ENCODE measurements at places on chromosomes 2 and 18.
A peak's percentile ranks its signal among the peaks of the same experiment; 100 is the strongest.

- no peak for DNase-seq
These were observed 20.9 kb downstream of the TMEM237 start for GRCh38 chr2:201622306-201622970.

DNA sequence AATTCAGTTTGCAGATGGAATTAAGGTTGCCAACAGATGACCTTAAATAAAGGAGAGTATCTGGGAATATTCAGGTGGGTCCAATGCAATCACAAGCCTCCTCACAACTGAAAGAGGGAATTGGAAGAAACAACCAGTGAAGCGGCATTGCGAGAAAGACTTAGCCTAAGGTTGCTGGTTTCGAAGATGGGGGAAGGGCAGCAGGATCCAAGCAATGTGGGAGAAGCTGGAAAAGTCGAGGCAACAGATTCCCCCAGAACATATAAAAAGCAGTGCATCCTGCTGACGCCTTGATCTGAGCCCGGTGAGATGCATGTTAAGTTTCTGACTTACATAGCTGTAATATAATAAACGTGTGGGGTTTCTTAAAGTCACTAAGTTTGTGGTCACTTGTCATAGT lies 162.5 kb downstream of the NDUFA10 start:
- no peak for DNase-seq

GRCh38 chr2:88627055-88627855 lies at the start of gene EIF2AK3:
Gene EIF2AK3, minus strand, starts transcription at chr2:88627464. Its CDS starts 190 bp downstream, at chr2:88627274.
- peak; percentile 89 for DNase-seq

DNA sequence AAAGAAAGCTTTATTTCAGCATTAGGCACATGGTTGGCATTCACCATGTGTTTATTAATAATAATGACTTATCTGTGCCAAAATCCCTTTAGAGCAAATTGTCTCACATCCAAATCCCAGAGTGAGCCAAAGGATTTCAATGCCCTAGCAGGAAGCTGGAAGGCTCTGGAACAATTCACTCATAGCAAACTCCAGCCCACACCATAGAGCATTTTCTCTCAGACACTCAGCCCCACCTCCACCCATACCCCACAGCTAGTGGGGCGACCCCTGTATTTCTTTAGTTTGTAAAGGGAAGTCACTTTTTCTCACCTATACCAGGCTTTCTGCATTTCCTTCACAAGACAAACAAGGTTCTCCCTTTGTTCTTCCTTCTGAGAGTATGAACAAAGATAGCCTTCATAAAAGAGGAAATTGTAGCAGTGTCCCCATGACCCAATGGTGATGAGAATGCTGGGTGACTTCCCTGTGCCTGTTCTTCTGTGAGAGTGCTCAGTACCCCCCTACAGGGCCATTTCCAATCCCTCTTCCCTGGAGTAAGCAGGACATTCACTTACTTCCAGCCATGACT lies 100.1 kb upstream of the APCDD1 start:
- DNase-seq, result no peak

- DNase-seq, result no peak
These were observed 102.7 kb upstream of the SMAD2 start for GRCh38 chr18:48032876-48033789.

DNA sequence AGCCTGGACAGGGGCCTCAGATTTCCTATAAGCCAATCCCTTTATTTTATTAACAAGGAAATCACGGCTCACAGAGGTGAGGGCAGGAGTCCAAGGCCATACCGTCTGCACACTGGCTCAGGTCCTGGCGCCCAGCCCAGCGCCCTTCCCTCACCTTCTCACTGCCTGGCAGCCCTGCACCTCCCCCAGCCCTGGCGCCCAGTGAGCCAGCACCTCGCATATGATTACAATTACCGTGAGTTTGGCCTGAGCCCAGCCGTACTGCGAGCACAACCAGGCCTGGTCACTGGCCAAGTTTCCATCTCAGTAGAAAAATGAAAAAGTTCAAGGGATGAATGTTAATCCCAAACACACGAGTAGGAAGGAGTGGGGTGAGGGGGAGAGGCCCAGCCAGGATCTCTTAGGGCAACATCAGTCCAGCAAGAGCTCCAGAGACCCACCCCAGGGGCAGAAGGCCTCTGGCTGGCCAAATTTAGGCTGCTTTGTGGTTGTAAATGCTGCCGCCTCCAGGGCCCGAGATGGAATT lies 68.4 kb downstream of the MCFD2 start:
- DNase-seq, result no peak

- no peak for DNase-seq
These were observed 14.8 kb upstream of the CNDP1 start for GRCh38 chr18:74519320-74520095.

DNA sequence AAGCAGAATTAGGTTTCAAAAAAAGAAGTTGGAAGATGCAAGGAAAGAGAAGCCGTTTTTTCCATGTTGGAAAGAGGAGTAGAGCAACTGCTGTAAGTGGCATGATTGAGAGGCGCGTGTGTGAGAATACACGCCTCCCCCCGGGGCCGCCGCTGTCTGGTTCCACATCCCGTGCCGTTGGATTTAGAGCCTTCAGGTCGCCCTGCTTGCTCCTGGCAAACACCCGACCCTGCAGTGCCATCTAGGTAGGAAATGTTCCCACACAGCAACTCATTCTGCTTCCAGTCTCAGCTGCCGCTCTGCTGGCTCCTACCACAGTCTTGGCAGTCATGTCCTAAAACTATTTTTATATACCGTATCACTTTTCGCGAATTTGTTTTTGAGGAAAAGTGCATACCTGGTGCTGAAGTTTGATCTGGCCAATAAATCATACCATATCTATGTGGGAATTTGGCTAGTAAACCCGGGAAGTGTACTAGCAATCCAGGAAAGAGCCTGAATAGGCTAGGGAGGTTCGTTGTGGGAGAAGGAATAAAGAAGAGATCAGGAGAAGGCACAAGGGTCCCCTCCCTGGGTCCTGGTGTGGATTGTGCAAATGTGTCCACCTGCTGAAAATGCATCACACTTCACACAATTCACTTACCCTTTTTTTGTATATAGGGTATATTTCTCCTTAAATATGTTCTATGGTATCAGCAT lies 372.7 kb downstream of the FBXO15 start:
- DNase-seq, result no peak

DNA sequence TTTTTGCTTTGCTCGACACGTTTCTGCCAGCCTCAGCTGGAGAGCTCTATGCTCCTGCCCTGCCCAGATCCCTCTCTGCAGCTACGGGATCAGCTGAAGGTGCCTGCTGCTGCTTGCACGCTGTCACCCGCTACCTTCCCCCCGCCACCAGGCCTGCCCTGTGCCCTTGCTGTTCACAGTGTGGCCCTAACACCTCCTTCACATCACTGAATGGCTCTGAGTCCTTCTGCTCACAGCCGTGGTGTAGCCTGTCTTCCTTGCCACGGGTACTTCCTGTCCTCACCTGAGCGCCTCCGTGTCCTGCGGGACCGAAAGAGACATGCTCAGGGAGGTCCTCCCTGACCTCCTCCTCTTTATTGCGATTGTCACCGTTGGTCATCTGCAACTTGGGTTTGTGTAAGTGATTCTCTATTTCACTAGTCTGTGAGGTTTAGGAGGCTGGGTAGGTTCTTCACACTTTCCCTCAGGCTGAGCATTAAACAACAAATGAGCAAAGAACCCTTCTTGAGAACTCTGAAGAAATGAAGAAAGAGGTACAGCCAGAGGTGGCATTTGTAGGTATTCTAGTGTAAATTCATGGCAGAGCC lies 127.5 kb downstream of the NCK2 start:
- no peak for DNase-seq

DNA sequence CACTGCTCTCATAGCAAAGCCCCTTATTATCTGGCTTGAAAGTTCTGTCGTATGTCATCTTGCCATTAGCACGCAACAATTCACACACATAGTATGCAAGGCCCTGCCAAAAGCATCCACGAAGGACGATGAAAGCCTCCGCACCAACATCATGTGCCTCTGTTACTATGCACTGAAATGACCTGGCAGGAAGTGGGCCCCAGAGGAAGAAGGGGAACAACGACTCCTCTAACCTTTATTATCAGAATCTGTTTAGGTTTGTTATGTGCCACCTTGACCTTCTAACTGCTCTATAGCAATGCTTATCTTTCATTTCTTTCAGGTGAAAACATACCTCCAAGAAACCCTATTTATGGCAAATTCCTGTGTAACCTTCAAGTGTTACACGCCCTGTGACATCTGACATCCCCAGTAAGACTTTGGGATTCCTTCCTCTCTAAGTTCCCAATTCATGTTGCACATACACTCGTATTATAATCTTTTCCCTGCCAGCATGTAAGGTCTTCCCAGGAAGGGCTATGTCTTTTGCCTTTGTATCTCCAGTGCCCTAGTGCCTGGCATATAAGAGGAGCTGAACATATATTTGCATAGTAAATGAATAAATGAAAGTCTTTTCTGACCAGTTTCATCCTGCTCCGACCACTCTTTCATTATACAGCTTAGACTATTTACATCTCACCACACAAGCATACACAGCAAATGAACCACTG lies 7.0 kb upstream of the NDUFV2 start:
- no peak for DNase-seq

DNA sequence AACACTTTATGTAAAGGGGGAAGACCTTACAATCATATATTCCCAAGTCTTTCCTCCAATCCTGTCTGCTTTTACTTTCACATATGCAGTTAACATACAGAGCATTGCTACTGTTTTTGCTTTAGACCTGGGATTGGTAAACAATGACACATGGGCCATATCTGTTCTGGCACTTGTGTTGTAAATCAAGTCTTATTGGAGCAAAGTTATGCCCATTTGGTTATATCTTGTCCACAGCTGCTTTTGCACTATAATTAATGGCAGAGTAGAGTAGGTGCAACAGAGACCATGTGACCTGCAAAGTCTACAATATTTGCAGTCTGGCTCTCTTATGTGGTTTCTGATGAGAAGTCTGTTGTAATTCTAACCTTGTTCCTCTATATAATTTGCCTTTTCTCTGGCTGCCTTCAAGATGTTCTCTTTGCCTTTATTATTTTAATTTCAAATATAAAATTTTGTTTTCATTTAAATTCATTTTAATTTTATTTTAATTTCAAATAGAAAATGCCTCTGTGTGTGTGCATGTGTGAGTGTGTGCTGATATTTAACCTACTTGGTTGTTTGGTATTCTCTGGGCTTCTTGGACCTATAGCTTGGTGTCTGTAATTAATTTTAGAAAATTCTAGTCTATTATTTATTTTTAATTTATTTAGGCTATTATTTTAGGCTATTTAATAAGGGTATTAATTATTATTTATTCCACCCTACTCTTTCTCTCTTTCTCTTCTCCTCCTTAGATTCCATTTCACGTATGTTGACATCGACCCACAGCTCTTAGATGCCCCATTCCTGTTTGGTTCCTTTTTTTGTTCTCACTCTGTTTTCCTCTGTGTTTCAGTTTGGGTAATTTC lies 16.8 kb upstream of the LPIN1 start:
- no peak for DNase-seq

DNA sequence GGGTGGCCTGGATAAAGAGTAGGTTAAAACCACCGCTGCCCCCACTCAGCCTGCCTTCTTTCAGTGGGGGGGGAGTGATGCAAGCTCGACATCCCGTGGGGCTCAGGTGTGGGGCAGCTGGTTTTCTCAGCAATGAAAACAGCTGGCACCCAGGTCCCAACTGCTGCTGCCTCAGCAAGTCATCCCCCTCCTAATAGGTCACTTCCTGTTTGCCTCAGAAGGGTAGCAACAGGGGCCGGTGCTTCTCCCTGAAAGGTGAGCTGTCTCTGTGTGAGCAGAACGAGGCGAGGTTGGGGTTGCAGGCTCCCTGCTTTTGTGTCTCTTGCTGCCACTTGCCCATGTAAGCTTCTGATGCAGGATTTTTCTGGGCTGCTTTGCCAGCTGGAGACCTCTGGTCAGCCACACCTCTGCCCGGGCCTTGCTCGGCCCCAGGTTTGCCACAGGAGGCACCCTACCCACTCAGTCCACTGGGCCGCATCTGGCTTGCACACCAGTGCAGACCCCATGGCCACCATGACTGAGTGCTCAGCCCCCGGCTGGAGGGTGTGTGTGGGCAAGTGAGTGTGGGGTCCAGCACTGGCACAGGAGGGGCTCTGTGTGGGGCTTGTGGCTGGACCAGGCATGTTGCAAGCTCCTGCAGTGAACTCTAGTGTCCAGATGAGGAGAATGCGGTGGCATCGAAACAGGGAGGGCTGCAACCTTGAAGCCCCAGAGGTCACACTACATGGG lies 11.5 kb upstream of the ASB1 start:
- no peak for DNase-seq

DNA sequence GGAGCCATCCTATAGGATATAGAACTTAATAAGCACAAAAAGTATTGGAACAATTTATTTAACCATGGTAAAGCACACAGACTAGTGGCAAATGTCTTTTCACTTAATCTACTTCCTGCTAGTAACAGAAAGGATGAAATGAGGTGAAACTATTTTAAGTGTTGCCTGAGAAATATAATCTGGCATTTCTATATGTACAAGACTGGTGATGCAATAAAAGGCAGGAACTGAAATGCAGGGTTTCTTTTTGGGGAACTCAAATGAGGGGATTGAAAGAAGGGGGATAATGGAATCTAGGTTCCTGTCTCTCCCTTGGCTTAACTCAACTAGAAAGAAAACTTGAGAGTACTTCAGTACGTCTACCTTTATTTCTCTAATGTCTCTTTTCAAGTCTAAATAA lies 122.3 kb downstream of the MEMO1 start:
- no peak for DNase-seq

DNA sequence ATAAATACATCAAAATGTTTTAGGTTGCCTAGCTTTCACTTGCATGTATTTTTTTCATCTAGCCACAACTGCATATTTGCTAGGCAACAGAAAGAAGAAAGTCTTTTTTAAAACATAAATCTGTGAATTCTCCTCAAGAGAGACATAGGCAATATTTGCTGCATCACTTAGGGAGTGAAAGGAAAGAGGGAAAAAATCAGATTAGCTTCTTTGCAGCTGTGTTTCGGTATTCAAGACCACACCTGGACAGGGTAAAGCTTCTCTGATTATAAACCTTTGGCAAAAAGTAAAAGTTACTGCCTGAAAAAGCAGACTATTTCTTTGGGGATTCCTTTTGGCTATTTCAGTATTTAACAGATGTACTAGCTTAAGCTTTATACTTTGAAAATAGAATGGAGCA lies 280.9 kb upstream of the ZSWIM2 start:
- no peak for DNase-seq

GRCh38 chr18:22624176-22624575 lies 206.5 kb upstream of the CTAGE1 start:
- no peak for DNase-seq

- no peak for DNase-seq
These were observed 69.9 kb downstream of the CDC42EP3 start for GRCh38 chr2:37601569-37601968.

DNA sequence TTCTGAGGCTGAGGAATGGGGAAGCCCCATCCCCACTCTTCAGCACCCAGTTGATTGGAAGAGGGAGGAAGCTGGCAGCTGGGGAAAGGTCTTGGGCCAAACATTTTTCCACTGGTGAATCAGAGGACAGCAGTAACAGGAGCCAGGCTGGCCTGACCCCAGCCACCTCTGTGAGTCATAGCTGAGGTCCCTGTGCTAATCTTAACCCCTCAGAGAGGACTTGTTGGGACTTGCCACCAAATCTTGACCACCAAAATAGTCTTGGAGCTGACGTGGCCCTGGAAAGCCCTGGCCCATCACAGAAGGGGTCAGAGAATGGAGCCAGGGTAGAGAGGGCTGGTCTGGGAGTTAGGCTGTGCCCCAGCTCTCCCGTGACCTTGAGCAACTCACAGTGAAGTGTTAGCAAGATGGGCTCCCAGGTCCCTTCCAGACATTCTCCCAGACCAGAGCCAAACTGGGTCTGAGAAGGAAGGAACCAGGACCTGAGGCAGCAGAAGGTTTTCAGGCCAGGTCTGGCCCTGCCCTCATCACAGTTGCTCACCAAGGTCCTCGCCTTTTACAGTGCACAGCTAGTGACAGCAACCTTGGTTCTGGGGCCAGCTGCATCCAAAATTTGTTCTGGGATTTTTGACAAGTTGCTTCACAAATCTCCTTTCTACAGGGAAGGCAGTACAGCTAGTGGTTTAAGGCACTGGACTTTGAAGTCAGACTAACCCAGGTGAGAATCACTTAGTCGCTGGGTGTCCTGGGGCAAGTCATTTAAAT lies 266.6 kb downstream of the CYP26B1 start:
- no peak for DNase-seq
